Stimulated activated CD8-positive, alpha-beta memory T cell treated with anti-CD3 and anti-CD28 coated beads, Interleukin-4, amount 100 ng/mL, for 4 hours (primary cell): ENCODE measurements at places on chromosomes 2 and 18.

DNA sequence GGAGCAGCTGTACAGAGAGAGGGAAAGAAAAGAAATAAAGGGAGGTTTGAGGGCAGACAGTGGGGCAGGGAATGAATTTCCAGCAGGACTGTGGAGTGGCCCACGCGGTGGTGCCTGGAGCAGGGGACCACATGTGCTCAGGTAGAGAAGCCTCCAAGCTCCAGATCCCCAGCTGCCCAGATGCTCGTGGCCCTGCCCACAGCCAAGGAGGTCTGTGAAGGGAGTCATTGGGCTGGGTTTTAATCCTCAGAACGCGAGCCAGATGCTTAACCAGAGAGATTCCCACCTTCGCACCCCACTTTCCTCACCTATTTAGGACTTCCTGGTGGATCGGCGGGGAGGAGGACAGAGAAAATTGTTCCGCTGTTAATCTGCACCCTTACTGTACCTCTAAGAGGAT, 369.4 kb downstream of the PARD3B start:
- no peak for DNase-seq

DNA sequence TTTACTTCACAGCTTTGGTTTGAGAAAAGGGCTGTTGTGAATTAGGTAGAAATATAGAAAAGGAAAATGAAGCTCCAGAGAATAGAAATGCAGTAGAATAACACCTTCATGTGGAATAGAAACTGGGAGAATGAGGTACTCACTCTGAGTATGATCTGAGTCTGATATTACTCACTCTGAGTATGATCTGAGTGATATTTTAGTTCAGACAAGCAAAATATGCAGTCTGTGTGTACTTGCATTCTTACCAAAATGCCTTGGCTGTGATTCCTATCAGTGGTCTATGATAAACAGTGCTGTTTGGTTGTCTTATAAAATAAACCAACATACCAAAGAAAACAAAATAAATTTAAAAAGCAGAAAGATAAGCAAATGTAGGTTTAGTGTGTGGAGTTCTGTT, 487.6 kb downstream of the THSD7B start:
- DNase-seq = no peak

GRCh38 chr2:19503406-19503805, 145.0 kb upstream of the OSR1 start:
- no peak for DNase-seq

- DNase-seq = no peak
Observed at GRCh38 chr18:6022845-6023244, 127.5 kb upstream of the TMEM200C start.

DNA sequence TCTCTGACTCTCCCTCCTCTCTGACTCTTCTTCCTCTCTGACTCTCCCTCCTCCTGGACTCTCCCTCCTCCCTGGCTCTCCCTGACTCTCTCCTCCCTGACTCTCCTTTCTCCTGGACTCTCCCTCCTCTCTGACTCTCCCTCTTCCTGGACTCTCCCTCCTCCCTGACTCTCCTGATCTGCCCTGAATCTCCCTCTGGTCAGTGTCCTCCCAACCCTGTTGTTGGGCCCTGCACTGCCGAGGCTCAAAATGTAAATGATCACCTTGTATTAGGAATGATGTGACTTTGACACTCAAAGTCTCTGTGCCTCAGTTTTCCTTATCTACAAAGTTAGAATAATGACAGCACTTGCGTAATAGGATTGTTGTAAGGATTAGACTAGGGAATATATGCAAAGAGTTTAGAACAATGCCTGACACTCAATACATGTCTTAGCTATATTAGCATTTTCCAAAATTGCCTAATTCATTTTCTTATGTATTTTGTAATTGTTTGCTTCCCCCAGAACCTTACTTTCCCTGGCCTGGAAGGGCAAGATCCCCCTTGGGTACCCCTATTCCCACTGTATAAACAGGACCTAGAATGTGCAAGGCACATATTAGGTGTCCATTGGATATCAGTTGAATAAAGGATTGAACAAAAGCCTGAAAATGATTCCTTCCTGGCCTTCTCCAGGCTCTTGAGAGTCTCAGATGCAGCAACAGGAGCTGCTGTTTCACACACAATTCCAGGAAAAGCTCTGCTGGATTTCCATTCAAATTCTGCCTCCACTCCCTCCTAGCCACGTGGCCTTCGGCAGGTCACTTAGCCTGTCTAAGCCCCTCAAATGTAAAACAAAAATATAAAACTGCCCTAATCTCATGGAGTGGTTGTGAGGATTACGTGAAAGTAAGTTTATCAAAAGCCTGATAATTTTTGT, 170.1 kb downstream of the INHBB start:
- no peak for DNase-seq

GRCh38 chr2:85974390-85974789, 85.6 kb upstream of the ST3GAL5 start:
- DNase-seq = no peak

DNA sequence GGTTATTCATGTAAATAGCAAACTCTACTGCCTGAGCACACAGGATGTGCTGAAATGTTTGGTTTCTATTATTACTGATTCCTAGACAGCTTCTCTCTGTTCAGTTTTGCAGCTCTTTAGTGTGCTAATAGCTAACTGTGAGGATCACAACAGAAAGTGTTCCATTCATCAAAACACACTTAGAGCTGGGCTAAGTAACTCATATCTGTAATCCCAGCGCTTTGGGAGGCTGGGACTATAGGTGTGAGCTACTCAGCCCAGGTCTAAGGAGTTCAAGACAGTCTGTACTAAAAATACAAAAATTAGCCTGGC, 63.2 kb downstream of the MOGAT1 start:
- DNase-seq = no peak

DNA sequence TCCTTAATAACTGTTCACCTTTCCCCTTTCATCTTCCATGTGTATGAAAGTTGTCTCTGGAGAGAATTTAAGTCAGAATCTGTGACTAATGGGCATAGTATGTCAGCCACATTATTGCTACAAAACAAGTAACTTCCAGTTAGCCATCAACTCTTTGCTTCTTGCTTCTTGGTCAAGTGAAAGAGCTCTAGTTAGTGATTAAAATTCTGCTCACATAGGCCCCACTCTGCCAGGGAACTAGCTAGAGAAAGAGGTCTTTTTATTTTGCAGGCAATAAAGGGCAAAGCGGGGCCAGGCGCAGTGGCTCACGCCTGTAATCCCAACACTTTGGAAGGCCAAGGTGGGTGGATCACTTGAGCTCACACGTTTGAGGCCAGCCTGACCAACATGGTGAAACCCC, 64.6 kb downstream of the COLEC12 start:
- DNase-seq = no peak
